ENCODE measurements at places on chromosomes 4 and X.
A peak's percentile ranks its signal among the peaks of the same experiment; 100 is the strongest.

DNA sequence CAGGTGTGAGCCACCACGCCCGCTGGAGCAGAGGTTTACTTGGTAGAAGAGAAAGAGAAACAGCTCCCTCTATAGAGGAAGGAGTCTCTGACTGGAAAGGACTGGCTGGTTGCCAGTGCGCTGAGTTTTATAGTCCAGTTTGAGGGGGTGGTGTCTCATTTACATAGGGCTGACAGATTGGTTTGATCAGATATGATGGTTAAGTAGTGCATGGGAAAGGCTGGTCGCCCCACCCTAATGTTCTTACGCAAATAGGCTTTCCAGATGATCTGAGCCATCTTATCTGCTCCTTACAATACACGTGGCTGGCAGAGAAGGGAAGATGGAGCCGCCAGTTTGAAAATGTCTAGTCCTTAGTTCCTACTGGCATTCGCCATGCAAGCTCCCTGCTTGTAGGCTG is 439.5 kb downstream of the NAF1 start:
- no peak for DNase-seq
- H3K4me1 ChIP-seq = no peaks in the 10 kb centered on the region
- H3K27me3 ChIP-seq = no peaks in the 10 kb centered on the region
- H3K27ac ChIP-seq = no peak overlapping the region

GRCh38 chr4:155478336-155478835 is 101.6 kb upstream of the MAP9 start:
- H3K36me3 ChIP-seq = no peaks in the 10 kb centered on the region
- no peaks in the 10 kb centered on the region for H3K27me3 ChIP-seq
- no peak overlapping the region for H3K27ac ChIP-seq
- DNase-seq = no peak

DNA sequence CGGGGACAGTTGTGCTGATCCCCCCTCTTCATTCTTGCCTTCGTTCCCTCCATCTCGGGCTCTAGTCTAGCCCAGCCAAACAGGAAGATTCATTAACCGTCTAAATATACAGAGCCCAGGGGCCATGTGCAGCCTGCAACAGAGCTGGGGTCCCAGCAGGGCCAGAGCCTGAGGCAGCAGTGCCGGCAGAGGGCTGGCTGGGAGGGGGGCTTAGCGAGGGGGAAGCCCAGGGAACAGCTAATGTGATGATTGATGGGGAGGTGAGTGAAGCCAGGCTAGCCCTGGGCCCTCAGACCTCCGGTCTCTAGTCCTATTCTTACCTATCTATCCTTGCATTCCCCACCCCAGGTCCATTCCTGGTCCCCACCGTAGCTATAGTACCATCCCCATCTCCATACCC is 22.3 kb downstream of the EFNB1 start:
- H3K27me3 ChIP-seq = no peaks in the 10 kb centered on the region
- H3K4me3 ChIP-seq = no peak overlapping the region
- no peak overlapping the region for H3K27ac ChIP-seq
- no peak for DNase-seq

- no peaks in the 10 kb centered on the region for H3K36me3 ChIP-seq
- no peak overlapping the region for H3K4me3 ChIP-seq
- no peak overlapping the region for H3K27ac ChIP-seq
- H3K27me3 ChIP-seq = no peaks in the 10 kb centered on the region
- DNase-seq = no peak
- no peaks in the 10 kb centered on the region for H3K4me1 ChIP-seq
Observed at GRCh38 chr4:164937576-164938270, 39.7 kb downstream of the TRIM61 start.

DNA sequence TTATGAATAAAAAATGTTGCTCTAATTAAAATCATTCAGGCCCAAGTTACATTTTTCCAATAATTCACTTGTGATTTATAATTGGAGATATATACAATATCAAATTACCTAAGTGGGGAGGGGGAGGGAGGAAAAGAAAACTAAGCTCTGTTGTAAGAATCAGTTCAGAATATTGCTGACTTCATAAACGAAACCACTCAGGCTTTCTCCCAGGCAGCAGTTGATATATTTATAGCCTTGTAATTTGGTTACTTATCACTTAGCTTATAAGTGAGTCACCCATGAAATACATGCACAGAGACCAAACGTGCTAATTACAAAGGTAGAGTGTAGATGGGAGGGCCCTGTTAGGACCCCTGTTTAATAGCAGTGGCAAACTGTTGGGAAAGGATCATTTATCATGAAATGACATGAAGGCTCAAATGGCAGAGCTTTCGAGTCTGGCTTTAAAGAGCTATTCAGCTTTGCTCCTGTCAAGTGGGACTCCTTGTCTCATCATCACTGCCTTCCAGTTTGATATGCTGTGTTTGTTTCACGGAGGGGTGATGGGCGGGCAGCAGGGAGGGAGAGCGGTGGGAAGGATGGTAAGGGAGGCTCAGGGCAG is 105.6 kb upstream of the PGRMC2 start:
- no peak for DNase-seq
- H3K27me3 ChIP-seq = no peaks in the 10 kb centered on the region
- no peak overlapping the region for H3K4me3 ChIP-seq
- no peaks in the 10 kb centered on the region for H3K36me3 ChIP-seq

DNA sequence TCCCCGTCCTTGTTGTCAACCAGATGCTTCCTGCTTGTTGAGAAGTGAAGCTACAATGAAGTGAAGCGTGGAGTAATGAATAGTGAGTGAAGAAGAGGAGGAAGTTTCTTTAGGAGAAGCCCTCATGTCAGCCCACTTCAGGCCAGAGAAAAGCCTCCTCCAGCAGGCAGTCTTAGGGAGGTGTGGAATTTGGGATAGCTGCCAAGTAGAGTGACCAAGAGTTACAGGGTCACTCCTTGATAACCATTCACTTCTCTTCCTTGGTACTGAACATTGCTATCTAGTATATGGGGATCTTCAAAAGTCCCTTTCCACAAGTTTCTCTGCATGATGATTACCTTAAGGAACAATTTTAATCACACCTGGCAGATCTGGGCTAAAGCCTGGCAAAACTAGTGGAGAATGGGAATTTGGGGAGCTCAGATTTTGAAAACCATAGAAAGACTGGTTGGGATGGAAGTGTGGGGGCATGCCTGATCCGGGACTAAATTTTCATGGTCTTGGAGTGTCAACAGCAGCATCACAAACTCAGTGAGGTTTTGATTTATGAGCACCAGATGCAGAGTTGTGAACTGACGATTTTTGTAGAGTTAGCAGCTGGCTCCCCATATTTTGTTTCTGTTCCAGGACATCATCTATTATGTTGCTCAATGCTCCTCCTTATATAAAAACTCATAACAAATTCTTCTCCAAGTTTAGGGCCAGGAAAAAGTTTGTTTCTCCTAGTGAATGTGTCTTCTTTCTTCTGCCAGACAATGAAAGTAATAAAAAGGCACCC is 53.1 kb downstream of the IGSF1 start:
- no peaks in the 10 kb centered on the region for H3K27me3 ChIP-seq
- H3K4me3 ChIP-seq = no peak overlapping the region
- DNase-seq = no peak
- no peaks in the 10 kb centered on the region for H3K4me1 ChIP-seq

GRCh38 chr4:86657910-86658309 is 63.8 kb downstream of the PTPN13 start:
- no peaks in the 10 kb centered on the region for H3K36me3 ChIP-seq
- DNase-seq = no peak
- H3K4me3 ChIP-seq = no peak overlapping the region
- no peaks in the 10 kb centered on the region for H3K27me3 ChIP-seq

GRCh38 chrX:15855568-15856221 is 1.1 kb upstream of the AP1S2 start:
- H3K4me3 ChIP-seq = peak overlapping the region; percentile 97
- H3K27ac ChIP-seq = peak overlapping the region; percentile 91
- H3K27me3 ChIP-seq = no peaks in the 10 kb centered on the region
- DNase-seq = no peak
- H3K36me3 ChIP-seq = no peaks in the 10 kb centered on the region

DNA sequence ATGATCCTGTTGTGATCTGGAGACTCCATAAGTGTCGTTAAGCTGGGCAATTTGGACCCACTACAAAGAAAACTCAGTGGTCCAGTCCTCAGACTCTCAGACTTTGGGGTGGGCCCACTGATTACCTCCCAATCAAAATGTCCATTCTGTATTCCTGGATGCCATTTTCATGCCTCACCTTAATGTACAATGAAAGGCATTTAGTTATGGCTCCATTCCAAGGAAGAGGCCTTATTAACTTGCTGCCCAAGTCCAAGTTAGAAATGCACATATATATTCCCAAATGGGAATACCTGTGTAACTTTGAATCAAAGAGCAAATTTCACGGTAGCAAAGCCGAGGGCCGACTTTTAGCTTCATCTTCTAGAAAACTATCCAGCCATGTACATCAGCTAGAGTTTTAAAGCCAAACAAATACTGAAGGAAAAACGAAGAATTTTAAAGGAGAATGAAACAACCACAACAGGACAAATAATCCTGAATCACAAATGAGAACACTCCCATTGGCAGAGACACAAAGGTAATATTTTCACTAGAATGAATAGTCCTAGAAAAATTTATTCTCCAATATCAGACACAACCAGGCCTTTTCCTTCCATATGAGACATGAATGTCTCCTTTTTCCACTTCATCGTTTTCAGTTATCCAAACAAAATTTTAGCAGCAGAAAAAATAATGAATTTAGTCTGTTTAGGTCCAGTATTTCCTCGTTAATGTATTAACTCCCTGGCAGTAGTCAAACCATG is 63.7 kb upstream of the HHIP start:
- peak overlapping the region; percentile 36 for H3K27ac ChIP-seq
- H3K36me3 ChIP-seq = no peaks in the 10 kb centered on the region
- H3K27me3 ChIP-seq = no peaks in the 10 kb centered on the region
- no peak for DNase-seq

DNA sequence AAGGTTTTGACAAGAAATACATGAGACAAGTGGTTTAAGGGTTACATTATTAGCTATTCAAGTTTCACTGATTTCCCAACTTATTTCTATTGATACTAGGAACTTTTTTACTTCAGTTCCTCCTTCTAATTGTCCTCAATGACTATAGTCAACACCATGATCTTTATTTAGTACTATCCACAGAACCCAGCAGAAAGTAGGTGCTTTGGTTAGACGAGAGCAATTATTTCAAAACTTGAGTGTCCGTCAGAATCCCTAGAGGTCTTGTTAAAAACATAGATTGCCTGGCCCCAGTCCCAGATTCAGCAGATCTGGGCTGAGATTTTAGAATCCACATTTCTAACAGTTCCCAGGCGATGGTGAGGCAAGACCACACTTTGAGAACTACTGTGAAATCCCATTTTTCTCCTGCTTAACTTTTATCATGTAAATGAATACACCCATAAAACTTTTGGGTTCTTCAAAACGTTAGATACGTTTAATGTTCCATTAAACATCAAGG is 17.9 kb downstream of the EXOC1 start:
- H3K4me3 ChIP-seq = no peak overlapping the region
- H3K27ac ChIP-seq = no peak overlapping the region
- peaks cover 36% of the 10 kb centered on the region for H3K36me3 ChIP-seq
- H3K4me1 ChIP-seq = no peaks in the 10 kb centered on the region

DNA sequence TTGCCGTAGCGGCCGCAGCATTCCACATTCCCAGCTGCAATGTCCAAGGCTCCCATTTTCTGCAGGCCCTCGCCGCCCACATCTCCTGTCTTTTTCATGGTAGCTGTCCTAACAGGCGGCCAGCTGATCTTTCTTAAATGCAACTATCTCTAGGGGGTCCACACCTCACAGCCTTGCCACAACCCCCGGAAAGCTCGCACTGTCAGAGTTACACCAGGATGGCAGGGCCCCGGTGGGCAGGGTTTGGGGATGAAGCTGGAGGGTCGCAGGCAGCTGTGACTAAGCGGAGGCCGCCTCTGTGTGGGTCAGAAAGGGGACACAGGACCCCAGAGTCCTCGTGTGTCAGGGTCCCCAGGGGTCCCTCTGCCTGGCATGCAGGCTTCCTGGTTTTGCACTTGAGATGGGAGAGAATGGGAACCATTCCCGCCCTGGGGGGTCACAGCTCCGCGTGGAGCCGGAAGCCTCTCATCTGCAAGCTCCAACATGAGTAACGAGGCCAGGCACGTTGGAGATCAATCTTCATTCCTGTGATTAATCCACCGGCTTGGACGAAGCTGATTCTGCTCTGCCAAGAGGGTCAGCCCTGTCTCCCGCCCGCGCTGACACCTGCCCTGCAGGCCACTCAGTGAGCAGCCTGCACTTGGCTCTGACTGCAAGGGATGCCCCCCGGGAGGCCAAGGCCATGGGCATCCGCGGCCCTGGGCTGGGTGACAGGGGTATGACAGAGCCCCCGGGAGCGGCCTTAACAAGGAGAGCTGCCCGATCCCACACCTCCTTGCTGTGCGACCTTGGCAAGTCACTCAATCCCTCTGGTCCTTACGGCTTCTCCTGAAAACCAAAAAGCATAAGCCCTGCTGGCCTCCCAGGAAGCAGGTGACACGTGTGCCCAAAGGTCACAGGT is 97.9 kb downstream of the ADRA2C start:
- H3K36me3 ChIP-seq = no peaks in the 10 kb centered on the region
- no peak overlapping the region for H3K27ac ChIP-seq

DNA sequence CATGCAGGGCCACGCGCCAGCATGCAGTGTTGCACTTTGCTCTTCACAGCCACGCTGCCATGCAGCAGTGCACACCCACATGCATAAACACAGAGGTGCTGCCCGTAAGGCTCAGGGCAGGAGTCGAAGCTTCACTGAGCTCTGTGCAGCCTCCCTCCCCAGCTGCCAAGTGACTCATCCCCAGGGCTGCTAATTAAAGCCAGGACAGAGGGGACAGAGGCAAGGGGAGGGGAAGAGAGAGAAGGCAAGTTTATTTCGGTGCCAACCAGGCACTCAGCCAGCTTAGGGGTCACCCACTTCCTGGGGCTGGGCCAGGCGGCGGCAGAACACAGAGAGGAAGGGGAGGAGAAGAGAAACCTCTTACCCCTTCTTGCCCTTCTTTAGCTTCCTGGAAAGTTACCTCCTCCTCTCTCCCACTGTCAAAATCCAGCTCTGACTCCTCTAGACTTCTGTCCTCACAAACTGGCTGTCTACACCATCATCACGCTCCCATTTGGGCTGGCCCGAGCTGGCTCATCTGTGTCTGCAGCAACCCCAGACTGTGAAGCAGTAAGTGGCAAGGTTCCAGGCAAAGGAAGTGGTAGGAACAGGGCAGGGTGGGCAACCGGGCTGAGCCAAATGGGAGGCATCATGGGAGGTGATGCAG is 6.2 kb upstream of the IQSEC2 start:
- no peaks in the 10 kb centered on the region for H3K36me3 ChIP-seq
- no peaks in the 10 kb centered on the region for H3K27me3 ChIP-seq
- no peaks in the 10 kb centered on the region for H3K4me1 ChIP-seq
- no peak overlapping the region for H3K4me3 ChIP-seq
- no peak for DNase-seq

- no peak overlapping the region for H3K27ac ChIP-seq
- DNase-seq = no peak
- no peaks in the 10 kb centered on the region for H3K27me3 ChIP-seq
- no peak overlapping the region for H3K4me3 ChIP-seq
Observed at GRCh38 chr4:26197018-26197779, 123.6 kb upstream of the RBPJ start.

- DNase-seq = no peak
- no peaks in the 10 kb centered on the region for H3K36me3 ChIP-seq
- H3K4me3 ChIP-seq = no peak overlapping the region
- no peaks in the 10 kb centered on the region for H3K27me3 ChIP-seq
- H3K27ac ChIP-seq = no peak overlapping the region
- no peaks in the 10 kb centered on the region for H3K4me1 ChIP-seq
Observed at GRCh38 chr4:183770906-183771305, 111.8 kb downstream of the TRAPPC11 start.

GRCh38 chr4:120316416-120316815 is 249.8 kb upstream of the MAD2L1 start:
- no peak overlapping the region for H3K27ac ChIP-seq
- no peaks in the 10 kb centered on the region for H3K27me3 ChIP-seq
- no peaks in the 10 kb centered on the region for H3K36me3 ChIP-seq
- no peak overlapping the region for H3K4me3 ChIP-seq
- H3K4me1 ChIP-seq = no peaks in the 10 kb centered on the region
- no peak for DNase-seq

Data from liver (tissue), 10 donors.